ENCODE measurements at places on chromosomes 7 and 10. TPM values are rescaled to one million over a fixed set of nuclear protein-coding genes. Genes with fewer than 3 reads are reported as not detected.
A peak's percentile ranks its signal among the peaks of the same experiment; 100 is the strongest.

PGAM2 gene
- total RNA-seq = 433 TPM

STAMBPL1 gene
- total RNA-seq = 17.2 TPM

DRGX gene
- total RNA-seq = not detected

DNA sequence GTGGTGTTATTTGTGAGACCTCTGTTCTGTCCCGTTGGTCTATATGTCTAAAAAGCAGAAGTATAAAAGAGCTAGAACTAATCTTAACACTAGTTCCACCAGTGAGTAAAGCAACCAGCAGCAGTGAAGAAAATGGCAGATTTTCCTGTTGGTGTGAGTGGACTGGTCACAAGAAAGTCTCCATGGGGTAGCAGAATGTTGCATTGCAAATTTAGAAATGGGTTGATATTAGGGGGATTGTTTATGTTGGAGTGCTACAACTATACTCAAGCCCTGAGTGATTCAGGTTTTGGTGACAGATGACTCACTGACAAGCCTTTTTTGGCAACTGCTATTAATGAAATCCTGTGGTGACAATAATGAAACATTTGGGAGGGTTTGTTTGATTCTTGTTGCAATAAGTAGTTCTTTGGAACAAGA lies 5.6 kb downstream of the AVL9 start:
- no peak for DNase-seq

DNA sequence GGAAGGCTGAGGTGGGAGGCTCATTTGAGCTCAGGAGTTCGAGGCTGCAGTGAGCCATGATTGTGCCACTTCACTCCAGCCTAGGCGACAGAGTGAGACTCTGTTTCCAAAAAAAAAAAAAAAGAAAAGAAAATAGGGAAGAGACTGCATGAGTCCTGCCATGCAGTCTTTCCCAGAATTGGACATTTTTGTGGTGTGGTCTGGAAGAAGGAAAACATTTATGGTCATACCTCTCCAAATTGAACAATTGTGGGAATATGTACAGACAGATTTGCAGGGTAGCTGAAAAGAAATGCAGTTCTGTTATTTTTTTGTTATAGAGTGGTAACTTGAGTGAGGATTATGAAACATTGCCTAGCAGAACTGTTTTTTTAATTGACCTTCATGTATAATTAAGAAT lies 198.1 kb downstream of the AUTS2 start:
- DNase-seq = no peak

DNA sequence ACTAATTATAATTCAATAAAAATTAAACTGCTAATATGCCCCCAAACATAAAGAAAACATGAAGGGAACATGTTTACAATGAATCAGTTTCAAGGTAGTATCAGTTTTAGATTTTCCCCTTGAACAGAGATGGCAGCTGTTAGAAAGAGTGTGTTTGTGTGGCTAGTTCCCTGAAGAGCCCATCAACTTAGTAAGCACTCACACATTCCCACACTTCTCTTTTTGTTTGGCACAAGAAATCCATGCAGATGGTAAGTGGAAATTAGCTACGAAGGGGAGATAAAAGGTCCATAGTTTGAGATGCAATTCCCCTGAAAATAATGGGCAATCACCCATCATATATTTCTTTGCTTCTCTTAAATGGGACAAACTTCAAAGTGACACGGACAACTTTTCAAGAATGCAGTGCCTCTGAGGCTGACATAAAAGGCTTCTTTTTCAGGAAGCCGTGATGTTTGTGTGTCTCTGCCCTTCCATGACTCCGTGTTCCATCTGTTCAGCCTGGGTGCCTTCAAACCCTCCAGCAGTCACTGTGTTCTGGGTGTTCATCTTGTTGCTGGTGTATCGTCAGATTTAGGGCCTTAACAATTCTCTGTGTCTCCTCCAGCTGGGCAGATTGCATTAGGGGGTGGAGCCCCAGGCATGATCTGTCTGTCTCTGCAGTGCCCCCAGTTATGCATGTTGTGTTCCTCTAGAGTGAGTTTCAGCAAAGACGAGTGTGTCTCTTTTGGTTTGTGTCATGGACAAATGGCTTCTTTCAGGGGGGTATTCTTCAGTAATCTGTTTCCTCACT lies 259.5 kb upstream of the NPY start:
- peak; percentile 49 for DNase-seq

DNA sequence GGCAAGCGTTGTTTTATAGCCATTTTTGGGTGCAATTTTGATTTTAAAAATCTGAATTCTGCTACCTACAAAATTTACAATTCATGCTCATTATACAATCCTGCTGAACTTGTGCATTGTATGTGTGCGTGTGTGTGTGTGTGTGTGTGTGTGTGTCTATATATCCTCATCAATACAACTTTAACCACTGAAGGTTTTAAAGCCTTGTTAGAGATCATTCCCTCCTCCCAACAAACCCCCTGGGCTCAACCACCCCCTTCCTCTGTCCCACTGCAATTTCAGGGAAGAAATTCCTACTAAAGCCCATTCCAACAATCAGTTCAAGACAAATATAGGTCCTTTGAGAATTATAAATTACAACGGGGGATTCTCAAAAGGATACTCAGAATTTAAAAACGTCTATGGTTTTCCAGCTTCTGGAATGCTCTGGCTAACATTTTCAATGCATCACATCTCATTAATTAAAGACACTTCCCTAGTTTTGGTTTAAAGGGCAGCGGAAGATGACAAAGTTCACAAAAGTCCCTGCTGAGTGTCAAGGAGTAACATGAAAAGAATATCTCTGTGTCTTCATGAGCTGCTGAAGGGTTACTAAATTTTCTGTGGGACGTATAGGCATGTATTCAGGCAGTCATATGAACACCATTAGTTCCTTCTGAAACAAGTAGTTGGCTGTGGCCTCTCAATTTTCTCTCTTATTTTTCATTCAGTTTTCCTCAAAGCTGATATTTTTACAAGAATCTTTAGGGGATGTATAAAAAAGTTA lies 889 bp upstream of the SEMA3A start:
- DNase-seq = peak; percentile 49

- no peak for DNase-seq
These were observed 25.1 kb downstream of the NRP1 start for GRCh38 chr10:33309406-33309805.
